ENCODE measurements at places on chromosomes 6 and 20. TPM values are rescaled to one million over a fixed set of nuclear protein-coding genes. Genes with fewer than 3 reads are reported as not detected.

Gene ZSCAN12
- total RNA-seq = 5.3 TPM

Gene RAET1G
- not detected for total RNA-seq

Gene ANGPT4
- not detected for total RNA-seq

Gene COL21A1
- total RNA-seq = not detected
